ENCODE measurements at places on chromosomes 3 and 15. TPM values are rescaled to one million over a fixed set of nuclear protein-coding genes. Genes with fewer than 3 reads are reported as not detected.

GP9 gene
- total RNA-seq = 3.8 TPM

ARPP21 gene
- not detected for total RNA-seq

WNT5A gene
- total RNA-seq = not detected

TGM5 gene
- not detected for total RNA-seq

C3orf22 gene
- not detected for total RNA-seq

DNA sequence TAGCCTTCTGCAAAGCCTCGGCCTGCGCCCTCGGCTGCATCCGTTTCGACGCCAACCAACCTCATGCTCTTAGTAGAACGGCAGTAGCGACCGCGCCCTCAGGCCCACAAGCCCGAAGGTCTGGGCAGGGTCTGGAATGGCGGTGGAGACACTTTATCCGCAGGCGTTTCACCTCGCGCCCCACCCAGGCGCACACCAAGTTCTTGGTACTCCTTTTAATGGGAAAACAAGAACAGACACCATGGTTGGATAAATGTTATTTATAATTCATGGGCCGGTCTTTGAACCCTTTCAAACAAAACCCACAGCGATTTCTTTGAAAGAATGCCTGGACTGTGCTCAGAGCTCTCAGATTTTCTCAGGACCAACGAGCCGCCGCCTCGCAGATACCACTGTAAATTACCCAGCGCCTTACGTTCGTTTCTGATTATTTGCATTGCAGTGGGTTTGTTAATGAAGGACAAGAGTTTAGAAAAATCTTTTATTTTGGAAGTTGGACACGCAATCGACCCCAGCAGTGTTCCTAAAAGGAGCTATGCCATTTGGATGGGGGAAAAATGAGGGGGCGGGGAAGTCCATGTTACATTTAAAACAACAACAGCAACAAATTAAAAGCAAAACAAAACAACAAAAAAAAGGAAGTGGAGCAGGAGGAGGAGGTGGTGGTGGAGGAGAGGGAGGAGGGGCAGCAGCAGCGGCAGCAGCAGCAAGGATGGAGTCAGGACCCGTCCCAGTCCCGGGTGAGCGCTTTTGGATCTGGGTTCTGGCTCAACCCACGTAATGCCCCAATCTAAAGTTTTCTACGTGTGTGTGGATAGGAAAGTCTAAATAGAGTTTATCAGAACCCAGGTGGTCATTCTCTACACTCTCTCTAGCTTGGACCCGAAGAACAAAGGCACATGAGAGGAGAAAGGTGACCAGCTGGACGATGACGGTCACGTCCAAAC, 993 bp upstream of the ISL2 start:
- DNase-seq = no peak

DNA sequence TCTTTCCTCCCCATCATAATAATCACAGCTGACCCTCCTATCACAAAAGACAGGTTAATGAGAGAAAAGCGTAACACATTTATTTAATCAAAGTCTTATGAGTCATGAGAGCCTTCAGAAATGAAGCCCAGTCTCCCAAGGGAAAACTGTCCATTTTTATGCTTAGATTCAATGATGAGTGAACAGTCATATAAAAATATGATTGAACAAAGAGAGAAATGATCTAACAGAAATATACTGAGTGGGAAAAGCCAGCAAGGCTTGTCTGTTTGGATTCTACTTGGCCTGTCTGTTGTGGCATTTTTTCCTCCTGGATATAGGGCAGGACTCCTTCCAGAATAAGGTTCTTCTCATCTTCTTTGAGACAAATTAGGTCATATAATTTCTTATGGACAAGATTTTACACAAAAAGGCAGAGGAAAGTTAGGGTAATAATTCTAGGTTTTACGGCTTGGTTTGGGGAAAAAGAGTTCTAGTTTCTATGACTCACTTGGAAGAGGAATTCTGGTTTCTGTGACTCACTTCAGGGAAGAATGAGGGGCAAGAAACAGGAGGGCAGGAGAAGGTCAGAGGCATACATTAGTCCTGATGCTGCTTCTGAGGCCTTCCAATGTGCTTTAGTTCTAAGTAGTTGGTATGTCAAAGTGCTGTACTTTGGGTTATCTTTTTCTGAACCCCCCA, 534.2 kb downstream of the ZIC1 start:
- DNase-seq = no peak

DNA sequence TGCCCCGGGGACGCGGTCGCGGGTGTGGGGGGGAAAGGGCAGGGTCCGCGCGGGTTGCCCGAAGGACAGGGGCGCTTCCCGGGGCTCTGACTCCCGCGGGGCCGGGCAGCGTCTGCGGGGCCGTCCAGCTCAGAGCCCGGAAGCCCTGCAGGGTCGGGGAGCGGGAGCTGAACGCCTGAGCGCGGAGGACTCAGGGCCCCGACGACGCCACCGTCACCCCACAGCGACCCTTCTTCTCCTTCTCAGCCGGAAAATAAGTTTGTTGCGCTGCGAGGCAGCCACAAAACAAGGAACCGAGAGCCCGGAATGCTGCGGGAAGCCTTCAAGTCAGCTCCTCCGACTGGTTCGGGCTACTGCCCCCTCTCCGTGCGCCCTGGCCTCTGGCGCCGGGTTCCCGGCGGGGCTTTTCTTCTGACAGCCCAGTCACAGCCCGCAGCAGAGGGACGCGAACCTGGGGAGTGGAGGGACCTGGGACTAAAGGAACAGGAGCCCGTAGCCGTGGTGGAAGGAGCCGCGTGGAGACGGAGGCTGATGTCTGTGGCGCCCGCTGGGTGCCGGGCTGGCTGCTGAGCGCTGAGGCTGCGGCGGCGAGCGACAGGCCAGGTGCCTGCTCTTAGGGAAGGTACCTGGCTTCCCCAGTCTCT, 484 bp downstream of the CNTN4 start:
- no peak for DNase-seq

DNA sequence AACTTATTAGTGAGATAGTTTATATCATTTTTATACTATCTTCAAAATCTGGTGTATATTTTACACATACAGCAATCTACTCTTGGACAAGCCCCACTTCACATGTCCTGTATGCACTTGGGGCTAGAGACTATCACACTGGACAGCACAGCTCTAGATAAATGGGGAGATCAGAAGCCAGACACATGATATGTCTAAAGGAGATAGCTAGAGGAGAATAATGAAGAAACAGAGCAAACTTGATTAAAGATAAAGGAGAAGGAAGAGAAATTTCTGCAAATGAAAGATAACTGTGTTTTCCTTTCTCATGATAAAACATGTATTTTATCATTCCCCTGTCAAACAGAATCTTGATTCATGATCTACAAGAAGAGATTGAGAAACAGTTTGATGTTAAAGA, 13.0 kb downstream of the CPA3 start:
- DNase-seq = no peak

DNA sequence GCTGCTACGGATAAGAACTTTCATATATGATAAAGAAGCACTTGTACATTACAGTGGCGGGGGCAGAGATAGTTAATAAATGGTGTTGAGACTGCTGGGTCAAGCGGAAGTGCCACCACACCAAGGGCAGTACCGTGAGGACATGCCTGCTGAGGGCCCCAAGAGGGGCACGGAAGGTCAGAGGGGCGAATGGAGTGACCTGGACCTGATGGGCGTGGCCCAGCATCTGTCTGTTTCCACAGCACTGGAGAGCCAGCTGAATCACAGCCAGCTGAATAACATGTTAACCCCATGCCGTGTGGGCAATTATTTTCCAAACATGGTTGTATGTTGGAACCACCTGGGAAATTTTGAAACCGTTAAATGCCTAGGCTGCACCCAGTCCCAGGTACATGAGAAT, 37.2 kb downstream of the ANKDD1A start:
- no peak for DNase-seq

GRCh38 chr15:48076454-48076853, 44.3 kb upstream of the SLC24A5 start:
- no peak for DNase-seq

DNA sequence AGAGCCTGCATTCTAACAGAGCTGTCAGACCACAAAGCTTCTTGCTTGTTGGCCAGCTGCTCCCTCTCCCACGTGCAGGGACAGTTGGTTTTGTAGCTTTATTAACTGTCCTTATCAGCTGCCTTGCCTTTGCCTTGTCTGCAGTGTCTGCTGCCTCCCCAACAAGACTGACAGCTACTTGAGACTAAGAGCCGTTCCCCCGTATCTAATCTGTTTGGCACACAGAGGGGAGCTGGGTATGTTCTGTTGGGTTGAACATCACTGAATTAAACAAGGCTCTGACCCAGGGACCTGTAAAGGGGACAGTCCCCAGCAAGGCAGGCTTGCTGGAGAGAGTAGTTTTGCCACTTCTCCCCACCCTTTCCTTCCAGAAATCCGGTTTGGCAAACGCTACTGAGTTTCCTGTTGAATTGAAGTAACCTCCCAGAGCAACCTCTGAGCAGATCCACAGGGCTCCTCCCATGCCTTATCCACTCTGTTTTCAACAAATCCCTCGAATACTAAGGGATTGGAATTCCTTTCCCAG, 116.1 kb downstream of the ANP32A start:
- no peak for DNase-seq

DNA sequence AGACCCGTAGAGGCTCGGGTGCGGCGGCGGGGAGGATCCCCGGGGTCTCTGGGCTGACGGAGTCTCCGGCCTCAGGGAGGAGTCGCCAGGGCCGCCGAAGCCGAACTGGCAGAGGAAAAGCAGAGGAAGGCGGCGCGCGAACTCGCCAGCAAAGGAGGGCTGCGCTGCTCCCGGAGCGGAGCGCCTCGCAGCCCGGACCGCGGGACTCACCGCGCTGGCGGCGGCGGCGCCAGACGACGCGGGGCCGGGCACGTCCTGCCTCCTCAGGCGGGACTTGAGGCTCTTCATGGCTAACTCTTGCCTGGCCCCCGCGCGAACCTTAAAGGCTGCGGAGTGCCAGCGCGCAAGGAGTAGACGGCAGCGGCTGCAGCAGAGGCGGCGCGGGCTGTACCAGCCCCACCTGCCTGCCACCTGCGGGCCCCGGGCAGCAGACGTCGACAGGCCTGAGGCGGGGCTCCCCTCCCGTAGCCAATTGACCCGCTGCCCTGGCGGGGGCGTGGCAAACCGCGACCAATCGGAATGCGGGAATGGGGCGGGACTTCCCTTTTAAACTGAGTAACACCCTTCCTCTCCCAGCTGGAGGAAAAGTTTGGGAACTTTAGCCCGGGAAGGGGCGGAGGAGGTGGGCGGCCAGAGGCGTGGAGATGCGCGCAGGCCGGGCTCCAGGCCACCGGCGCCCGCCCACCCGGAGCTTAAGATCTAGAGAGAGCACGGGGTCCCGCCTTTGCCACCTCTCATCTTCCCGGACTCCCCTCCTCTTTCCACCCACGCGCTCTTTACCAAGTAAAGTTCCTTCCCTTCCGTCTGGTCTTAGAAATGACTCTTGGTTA, at the start of gene UACA:
Gene UACA (minus strand): TSS at position 439 of the 830 bp plus-strand sequence. CDS start 151 bp downstream, at position 288.
- DNase-seq = peak; percentile 36

DNA sequence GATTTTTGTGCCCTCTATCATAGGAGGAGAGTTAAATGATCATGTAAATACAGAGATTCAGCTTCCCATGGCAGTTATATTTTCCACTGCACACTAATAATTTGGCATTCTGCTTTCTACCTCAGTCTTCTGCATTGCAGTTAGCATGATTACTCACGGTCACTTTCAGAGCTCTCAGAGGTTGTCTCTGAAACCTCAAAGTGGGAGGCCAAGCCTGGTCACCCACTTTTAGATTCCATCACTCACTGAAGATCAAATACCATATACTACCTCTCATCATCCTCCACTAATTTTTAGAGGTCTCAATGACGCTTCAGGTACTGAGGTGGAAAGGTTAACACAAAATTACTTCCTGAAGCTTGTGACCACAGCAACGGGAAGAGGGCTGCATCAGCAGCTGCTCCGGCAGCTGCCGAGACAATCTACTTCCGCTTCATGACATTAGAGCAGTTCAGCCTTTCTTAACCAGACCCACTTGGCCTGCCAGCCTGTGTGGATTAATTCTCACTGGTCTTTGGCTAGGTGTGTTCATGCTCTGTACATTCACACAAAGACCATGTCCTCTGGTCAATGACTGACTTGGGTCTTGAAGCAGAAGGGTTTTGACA, 416.4 kb upstream of the PDZRN3 start:
- no peak for DNase-seq

DNA sequence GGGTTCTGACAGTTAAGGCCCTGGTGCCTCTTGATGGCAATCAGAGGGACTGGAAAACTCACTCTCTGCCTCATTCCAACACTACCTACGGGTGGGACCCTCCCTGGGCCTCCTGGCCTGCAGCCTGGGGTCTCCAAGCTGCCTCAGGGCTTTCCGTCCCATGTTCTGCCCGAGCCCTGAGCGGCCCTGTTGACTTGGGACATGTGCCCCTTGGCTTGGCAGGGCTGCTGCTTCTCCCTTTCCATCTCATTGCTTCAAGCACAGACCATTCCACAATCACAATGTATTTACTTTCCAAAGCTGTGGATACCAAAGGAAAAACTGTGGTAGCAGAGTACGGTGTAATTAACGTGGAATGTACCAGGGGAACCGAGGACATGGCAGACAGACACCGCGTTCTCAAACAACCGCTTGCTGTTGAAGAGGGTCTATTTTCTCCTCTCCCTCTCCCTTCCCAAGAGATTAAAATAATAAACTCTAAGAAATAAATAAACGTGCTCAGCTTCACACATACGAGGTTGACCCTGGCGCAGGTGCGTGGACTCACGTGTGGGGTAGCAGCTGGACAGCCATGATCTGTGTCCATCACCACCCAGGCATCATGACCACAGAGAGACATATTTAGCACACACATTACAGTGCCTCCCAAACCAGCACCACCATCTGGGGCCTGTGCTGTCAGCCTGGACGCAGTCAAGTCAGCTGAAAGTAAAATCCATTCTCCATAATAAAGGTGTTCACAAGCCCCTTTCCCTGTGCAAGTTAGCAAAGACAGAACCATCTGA, 172.0 kb downstream of the XXYLT1 start:
- DNase-seq = no peak

DNA sequence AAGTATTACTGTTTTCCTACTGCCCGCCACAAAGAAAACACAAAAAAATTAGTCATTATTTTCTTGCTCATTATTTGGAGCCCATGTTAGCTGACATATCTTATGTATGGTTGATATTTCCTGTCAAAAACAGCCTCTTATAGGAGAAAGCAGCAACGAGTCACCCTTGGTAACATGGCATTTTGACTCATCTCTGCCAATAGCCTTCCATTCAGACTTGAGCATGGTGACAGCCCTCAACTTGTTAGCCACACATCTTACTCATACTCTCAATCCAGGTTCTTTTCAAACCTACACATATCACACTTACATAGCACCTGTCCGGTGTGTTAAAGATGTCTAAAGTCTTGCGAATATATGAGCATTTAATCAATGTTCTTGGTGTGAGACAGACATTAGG, 109.4 kb upstream of the SAMMSON start:
- no peak for DNase-seq

GRCh38 chr3:13500133-13500885, 20.2 kb downstream of the HDAC11 start:
- no peak for DNase-seq

GRCh38 chr3:52805270-52806039, 10.9 kb downstream of the ITIH3 start:
- DNase-seq = no peak

DNA sequence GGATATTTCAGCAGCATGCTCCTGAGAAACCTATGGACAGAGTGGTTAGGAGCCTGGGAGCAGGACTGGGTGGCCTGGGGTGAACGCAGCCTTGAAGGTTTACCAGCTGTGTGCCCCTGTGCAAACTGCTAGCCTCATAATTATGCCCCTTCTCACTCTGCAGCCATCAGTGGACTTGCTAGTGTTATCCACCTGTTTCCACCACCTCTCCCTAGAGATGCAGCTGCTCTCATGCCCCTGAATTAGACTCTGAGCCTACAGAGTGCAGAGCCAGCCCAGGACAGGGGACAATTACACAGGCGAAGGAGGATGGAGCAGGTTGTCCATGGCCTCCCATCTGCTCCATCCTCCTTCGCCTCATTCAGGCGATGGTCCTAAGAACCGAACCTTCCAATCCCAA, 175.9 kb downstream of the ATP10A start:
- DNase-seq = no peak

Measured in T-helper 17 cell (primary cell).